Activated CD8-positive, alpha-beta memory T cell treated with anti-CD3 and anti-CD28 coated beads, Interleukin-2, amount 10 ng/mL, durations not matched to agents 7 days and 5 days (primary cell): ENCODE measurements at places on chromosomes 6 and 20. TPM values are rescaled to one million over a fixed set of nuclear protein-coding genes. Genes with fewer than 3 reads are reported as not detected.

The PSORS1C2 gene
- total RNA-seq = not detected

The SUMO4 gene
- 7.4 TPM for total RNA-seq

The SLC22A1 gene
- total RNA-seq = 1.6 TPM

The IBTK gene
- total RNA-seq = 34.2 TPM

The SMIM26 gene
- 52.6 TPM for total RNA-seq

The PNPLA1 gene
- not detected for total RNA-seq

The PI3 gene
- not detected for total RNA-seq

The TFAP2A gene
- 0.18 TPM for total RNA-seq

The PNLDC1 gene
- 1.4 TPM for total RNA-seq

The SMOC2 gene
- not detected for total RNA-seq

The ERVFRD-1 gene
- not detected for total RNA-seq

The SPATS1 gene
- not detected for total RNA-seq

The SIRPD gene
- 0.19 TPM for total RNA-seq

The TINAG gene
- total RNA-seq = not detected

The RIPPLY2 gene
- not detected for total RNA-seq

The EEF1A2 gene
- 0.84 TPM for total RNA-seq

The PTK7 gene
- total RNA-seq = 0.85 TPM

The SLC44A4 gene
- total RNA-seq = not detected

The HSPA1L gene
- total RNA-seq = 3.1 TPM

The CEP250 gene
- total RNA-seq = 68.6 TPM

The TNNC2 gene
- not detected for total RNA-seq

The IRF4 gene
- total RNA-seq = 184 TPM

The MAPK14 gene
- total RNA-seq = 65.7 TPM

The OVOL2 gene
- total RNA-seq = not detected

The HAO1 gene
- total RNA-seq = not detected

The FBXO30 gene
- total RNA-seq = 4.2 TPM

The TCP11 gene
- not detected for total RNA-seq

The PRND gene
- not detected for total RNA-seq

The ZBP1 gene
- total RNA-seq = 22.9 TPM

The DEFB132 gene
- not detected for total RNA-seq

The IP6K3 gene
- not detected for total RNA-seq

The SRMS gene
- total RNA-seq = not detected

The SAMD10 gene
- 33.4 TPM for total RNA-seq

The BEND6 gene
- not detected for total RNA-seq

The STMND1 gene
- total RNA-seq = not detected

The CFAP206 gene
- total RNA-seq = not detected

The KHDC1L gene
- total RNA-seq = not detected

The FOXC1 gene
- not detected for total RNA-seq

The POM121L2 gene
- total RNA-seq = not detected

The VARS1 gene
- 140 TPM for total RNA-seq

The CENPW gene
- total RNA-seq = 66.5 TPM

The SEMG1 gene
- total RNA-seq = not detected

The CRISP2 gene
- total RNA-seq = not detected

The VWA7 gene
- 5.7 TPM for total RNA-seq

The TPBG gene
- total RNA-seq = not detected

The F13A1 gene
- not detected for total RNA-seq

The SIRPA gene
- not detected for total RNA-seq

The CTAGE9 gene
- not detected for total RNA-seq

The PDE10A gene
- not detected for total RNA-seq

The PAX1 gene
- not detected for total RNA-seq

The FAM83C gene
- total RNA-seq = not detected

The ELOVL2 gene
- not detected for total RNA-seq
